ENCODE measurements at places on chromosomes 5 and 9. TPM values are rescaled to one million over a fixed set of nuclear protein-coding genes. Genes with fewer than 3 reads are reported as not detected.

Gene RASEF
- 0.02 TPM for polyA plus RNA-seq

DNA sequence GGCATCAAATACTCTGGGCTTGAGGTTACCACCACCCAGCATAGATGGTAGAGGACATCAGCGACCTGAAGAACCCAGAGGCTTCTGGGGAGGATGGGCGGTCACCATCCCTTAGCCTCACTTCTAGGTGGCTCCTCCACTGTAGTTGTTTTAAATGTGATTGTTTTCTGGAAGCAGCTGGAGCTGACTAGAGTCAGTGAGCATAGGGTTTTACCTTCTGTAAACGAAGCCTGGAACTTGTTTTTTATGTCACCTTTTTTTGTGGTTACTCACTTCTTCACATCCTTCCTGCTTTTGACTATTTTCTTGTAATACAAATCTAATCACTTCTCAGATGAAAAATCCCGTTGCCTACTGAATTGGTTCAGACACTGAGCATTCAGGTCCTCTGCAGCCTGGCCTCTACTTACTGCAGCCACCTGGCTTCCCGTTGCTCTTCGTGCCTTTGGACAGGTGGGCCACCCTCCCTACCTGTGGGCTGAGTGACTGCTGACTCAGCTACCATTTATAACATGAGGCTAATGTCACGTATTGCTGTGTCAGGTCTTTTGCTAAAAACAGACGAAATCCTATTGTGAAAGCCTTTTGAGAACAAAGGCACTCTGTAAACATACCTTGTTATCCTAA lies 167.8 kb downstream of the MAN2A1 start:
- no peak for DNase-seq

DNA sequence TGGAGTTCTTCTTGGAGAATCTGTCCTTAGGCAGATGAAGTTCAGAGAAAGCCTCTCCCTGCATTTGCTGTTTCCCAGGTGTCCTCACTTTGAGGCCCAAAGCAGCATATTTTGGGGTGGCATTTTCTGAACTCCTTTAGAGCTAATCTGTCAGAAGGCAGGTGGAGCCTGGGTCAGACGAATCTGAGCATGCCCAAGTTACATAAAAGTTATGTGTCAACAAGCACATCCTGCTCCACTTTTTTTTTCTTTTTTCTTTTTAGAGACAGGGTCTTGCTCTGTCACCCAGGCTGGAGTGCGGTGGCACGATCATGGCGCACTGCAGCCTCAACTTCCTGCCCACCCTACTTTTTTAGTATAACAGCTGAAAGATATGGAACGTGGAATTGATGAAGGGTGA lies 41.3 kb upstream of the HSPA9 start:
- DNase-seq, result no peak

Gene CDC14B
- 19.1 TPM for polyA plus RNA-seq

GRCh38 chr9:114678795-114679194 lies 3.2 kb downstream of the TEX48 start:
- DNase-seq, result no peak

DNA sequence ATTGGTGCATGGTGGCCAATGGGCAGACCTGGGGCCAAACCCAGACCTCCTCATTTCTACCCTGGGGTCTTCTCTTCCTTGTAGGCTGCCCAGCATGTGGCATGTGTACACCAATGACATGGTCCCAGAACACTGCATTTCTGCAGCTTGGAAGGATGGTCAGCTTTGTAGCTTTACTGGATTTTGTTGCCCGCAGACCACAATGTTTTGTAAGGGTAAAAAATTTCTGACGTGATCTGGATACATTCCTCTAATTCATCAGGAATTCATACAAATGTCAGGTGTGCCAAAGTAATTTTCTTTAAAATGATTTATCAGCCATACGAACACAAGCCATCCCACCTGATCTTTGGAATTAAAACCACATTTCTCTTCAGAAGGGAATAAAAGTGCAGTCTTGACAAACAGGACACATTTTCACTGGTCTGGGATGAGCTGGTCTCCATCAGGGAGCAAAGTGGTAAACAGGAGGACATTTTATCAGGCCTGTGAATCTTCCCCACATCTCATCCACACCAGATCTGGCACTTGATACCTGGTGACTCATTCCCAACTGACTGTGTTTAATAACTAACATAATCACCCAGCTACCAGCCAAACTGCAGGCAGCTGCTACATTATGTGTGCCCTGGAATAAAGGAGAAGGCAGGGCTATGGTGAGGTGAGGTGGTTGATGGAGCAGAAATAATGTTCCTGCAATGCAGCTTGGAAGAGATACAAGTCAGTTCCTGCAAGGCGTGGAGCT lies 103.9 kb downstream of the SPOCK1 start:
- no peak for DNase-seq

GRCh38 chr5:53240661-53241060 lies 131.1 kb upstream of the MOCS2 start:
- no peak for DNase-seq

Measured in AG04450 (cell line).